ENCODE measurements at places on chromosomes 13 and 19. TPM values are rescaled to one million over a fixed set of nuclear protein-coding genes. Genes with fewer than 3 reads are reported as not detected.

GRCh38 chr19:41883463-41883820, 458 bp downstream of the ARHGEF1 start:
- H3K4me1 ChIP-seq, result peaks cover 29% of the 10 kb centered on the region
- H3K36me3 ChIP-seq, result no peaks in the 10 kb centered on the region
- H3K27me3 ChIP-seq, result no peaks in the 10 kb centered on the region
- H3K4me3 ChIP-seq, result peak overlapping the region; percentile 83

DNA sequence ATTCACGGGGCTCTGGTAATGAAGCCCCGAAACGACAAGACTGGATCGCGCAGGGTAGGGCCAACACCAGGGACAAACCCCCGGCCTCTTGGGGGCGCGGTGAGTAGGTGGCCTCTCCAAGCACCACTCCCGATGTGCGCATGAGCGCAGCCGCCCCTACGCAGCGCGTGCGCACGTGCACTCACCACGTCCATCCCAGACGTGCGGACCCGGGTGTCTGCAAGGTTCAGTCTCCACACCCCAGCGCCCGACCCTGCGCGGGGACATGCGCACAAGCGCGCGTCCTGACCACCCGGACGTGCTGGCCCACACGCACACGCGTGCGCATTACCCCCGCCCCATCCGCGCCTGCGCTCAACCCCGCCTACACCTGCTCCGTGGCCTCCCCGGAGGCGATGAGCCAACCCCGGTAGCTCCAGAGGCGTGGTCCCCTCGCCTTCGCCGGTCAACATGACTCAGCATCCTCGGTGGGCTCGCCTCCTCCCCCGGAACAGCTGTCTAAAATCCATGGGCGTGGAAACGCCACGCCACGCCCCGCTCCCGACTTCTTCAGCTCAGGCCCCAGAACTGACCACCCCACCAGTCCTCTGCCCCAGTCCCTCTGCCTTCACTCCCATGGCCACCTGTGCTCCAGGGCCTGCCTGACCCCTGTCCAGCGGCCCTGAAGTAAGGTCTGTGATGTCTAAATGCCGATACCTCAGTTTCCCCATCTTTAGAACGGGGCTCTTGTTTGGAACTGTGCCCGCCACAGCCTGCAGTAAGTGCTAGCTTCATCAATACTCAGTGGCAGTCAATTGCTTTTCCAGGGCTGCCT, 5.6 kb upstream of the GPI start:
- peak; percentile 93 for DNase-seq
- peak overlapping the region; percentile 81 for H3K27ac ChIP-seq
- peaks cover 21% of the 10 kb centered on the region for H3K4me1 ChIP-seq
- no peaks in the 10 kb centered on the region for H3K27me3 ChIP-seq
- no peaks in the 10 kb centered on the region for H3K36me3 ChIP-seq

DNA sequence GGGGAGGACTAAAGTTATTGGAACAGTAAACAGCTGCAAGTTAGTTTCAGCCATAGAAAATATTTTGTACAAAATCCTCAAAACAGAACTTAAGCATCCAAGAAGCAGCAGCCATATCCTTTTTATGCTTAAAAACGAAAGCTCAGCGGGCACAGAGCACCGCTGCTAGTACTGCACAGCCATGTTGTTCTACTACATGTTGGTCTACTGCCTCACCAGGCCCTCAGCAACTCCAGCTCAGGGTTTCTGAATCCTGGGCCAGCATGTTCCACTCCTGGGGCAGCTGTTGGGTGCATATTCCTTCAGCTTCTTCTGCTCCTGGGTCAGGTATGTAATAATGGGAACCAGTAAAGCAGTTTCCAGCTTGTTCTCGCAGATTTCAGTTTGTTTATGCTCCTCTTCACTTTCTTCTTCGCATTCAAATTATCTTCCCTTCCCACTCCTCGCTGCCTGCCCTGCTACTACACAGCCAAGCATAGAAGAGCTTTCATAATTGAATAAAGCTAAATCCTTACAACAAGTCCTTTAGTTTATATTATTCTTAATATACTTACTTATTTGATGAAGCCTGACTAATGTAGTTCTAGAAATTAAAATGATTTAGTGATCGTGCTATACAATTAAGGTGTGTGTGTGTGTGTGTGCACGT, 820.5 kb upstream of the ATXN8OS start:
- no peaks in the 10 kb centered on the region for H3K4me1 ChIP-seq
- H3K27me3 ChIP-seq, result no peaks in the 10 kb centered on the region
- no peak overlapping the region for H3K4me3 ChIP-seq
- no peak overlapping the region for H3K27ac ChIP-seq
- no peak for DNase-seq

DNA sequence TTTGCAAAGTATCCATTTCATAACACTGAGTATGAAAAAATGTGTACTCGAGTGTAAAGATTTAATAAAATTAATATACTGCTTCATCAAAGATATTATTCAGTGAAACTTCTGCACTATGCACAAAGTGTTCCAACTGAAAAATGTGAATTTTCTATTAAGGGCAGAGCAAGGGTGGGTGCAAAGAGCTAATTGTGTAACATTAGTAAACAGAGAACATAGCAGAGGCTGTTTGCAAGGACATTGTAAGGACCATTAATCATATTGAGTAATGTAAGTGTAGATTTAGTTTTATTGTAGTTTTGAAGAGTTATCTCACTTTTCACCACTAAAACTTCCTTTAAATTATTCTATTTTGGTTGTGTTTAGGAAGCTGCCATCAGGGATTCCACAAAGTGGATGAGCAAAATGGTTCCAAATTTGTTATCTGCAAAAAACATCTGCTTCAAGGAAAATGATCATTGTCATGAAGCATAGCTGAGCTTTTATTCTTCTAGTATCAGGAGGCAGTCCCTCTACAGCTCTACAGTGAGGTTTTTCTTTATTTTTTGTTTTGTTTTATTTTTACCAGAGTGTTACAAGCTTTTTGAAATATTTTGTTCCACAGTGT, 1375.4 kb downstream of the SLITRK1 start:
- H3K36me3 ChIP-seq, result no peaks in the 10 kb centered on the region
- no peaks in the 10 kb centered on the region for H3K4me1 ChIP-seq
- H3K27me3 ChIP-seq, result no peaks in the 10 kb centered on the region
- no peak for DNase-seq
- no peak overlapping the region for H3K27ac ChIP-seq

DNA sequence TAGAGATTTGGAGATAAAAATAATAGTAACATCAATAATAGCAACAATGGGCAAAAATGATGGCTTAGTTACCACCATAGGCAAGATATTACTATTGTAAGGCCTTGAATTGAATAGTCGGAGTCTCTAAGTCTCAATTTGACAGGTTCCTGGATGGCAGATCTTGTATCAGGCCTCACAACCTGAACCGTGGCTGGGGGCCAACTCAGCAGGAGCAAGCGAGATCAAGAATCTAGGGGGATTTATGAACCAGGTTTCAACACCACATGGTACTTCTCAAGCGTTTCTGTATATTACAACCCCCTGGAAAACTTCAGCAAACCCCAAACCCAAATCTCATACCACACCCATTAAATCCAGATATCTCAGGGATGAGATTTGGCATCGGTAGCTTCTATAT, 573.8 kb downstream of the LIG4 start:
- no peak overlapping the region for H3K4me3 ChIP-seq
- DNase-seq, result no peak
- no peak overlapping the region for H3K27ac ChIP-seq

GRCh38 chr13:95457294-95457693, 95.2 kb upstream of the CLDN10 start:
- H3K27ac ChIP-seq, result no peak overlapping the region
- H3K4me3 ChIP-seq, result no peak overlapping the region
- no peaks in the 10 kb centered on the region for H3K36me3 ChIP-seq
- no peaks in the 10 kb centered on the region for H3K27me3 ChIP-seq
- H3K4me1 ChIP-seq, result 0 out of 2 replicates have a peak, but pooled peaks cover 6% of the 10 kb centered on the region

- no peaks in the 10 kb centered on the region for H3K27me3 ChIP-seq
- H3K36me3 ChIP-seq, result no peaks in the 10 kb centered on the region
- DNase-seq, result peak; percentile 49
- peaks cover 13% of the 10 kb centered on the region for H3K4me1 ChIP-seq
- peak overlapping the region; percentile 49 for H3K4me3 ChIP-seq
These were observed 2.8 kb downstream of the MAST1 start for GRCh38 chr19:12841094-12841493.

- no peak overlapping the region for H3K27ac ChIP-seq
- no peaks in the 10 kb centered on the region for H3K27me3 ChIP-seq
- 0 out of 2 replicates have a peak, but pooled peaks cover 7% of the 10 kb centered on the region for H3K4me1 ChIP-seq
- no peaks in the 10 kb centered on the region for H3K36me3 ChIP-seq
These were observed 76.8 kb downstream of the FREM2 start for GRCh38 chr13:38763446-38764381.

GRCh38 chr13:75798353-75799255, 162.5 kb downstream of the LMO7 start:
- no peak overlapping the region for H3K4me3 ChIP-seq
- no peaks in the 10 kb centered on the region for H3K27me3 ChIP-seq
- H3K27ac ChIP-seq, result peak overlapping the region; percentile 11
- H3K36me3 ChIP-seq, result peaks cover 9% of the 10 kb centered on the region

GRCh38 chr19:48724796-48725753, 5.5 kb upstream of the MAMSTR start:
- no peaks in the 10 kb centered on the region for H3K36me3 ChIP-seq
- no peaks in the 10 kb centered on the region for H3K27me3 ChIP-seq
- no peak overlapping the region for H3K4me3 ChIP-seq
- H3K27ac ChIP-seq, result no peak overlapping the region

DNA sequence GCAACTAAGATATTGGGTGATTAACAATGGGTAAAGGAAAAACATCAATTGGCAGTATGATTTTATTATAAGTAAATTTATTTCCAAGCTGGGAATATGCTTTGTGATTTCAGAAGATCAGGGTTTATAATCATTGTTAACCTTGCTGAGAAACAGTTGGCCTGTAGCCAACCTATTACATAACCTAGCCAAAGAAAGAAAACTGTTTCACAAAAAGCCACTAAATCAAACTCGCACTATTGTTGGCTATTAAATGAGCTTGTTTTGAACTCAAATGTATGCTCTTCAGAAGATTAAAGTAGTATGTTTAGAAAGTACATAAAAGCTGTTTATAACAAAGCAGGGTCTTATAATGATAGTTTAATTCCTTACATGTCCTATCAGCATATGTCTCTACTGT, 151.7 kb downstream of the LHFPL6 start:
- H3K27ac ChIP-seq, result no peak overlapping the region
- H3K4me3 ChIP-seq, result no peak overlapping the region
- H3K36me3 ChIP-seq, result no peaks in the 10 kb centered on the region
- no peak for DNase-seq

- no peaks in the 10 kb centered on the region for H3K4me1 ChIP-seq
- H3K27ac ChIP-seq, result no peak overlapping the region
- no peak for DNase-seq
- H3K36me3 ChIP-seq, result no peaks in the 10 kb centered on the region
These were observed 429.0 kb downstream of the TSHZ3 start for GRCh38 chr19:30920222-30920621.

DNA sequence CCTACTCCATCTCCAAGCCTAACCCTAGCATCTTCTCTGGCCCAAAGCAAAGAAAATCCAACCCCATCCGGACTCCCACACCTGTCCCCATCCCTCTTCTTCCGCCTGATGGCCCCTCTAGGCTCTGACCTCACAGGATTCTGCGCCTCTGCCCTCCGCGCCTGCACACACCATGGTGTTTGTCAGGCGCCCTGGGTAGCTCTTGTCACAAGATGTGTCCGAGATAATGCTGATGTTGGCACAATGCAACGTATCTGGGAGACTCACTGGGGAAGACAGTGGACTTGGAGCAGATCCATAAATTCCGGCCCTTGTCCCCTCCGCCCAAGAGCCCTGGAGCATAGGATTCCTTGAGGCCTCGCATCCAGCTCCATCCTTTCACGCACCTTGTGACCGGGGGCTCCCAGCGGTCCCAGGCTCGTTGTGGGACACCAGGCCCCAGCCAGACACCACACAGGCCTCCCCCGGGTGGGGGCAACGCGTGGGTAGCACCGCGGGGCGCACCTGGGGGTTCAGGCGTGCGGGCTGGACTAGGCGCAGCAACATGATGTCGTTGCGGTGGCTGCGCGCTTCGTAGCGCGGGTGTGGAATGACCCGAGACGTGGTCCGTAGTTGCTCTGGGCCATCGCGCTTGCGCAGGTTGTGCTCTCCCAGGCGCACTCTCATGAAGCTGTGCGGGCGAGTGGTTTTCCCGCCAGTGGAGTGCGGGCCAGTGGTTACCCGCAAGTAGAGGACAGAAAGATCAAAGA, 3.1 kb upstream of the KLK1 start:
- no peak for DNase-seq
- no peak overlapping the region for H3K27ac ChIP-seq
- H3K36me3 ChIP-seq, result no peaks in the 10 kb centered on the region
- 0 out of 2 replicates have a peak, but pooled peaks cover 7% of the 10 kb centered on the region for H3K4me1 ChIP-seq
- peaks cover 79% of the 10 kb centered on the region for H3K27me3 ChIP-seq

- H3K4me3 ChIP-seq, result no peak overlapping the region
- peaks cover 27% of the 10 kb centered on the region for H3K36me3 ChIP-seq
- H3K27me3 ChIP-seq, result no peaks in the 10 kb centered on the region
- peak overlapping the region; percentile 81 for H3K27ac ChIP-seq
- DNase-seq, result no peak
- H3K4me1 ChIP-seq, result peaks cover 50% of the 10 kb centered on the region
These were observed 2.8 kb downstream of the DMPK start for GRCh38 chr19:45779231-45780145.

DNA sequence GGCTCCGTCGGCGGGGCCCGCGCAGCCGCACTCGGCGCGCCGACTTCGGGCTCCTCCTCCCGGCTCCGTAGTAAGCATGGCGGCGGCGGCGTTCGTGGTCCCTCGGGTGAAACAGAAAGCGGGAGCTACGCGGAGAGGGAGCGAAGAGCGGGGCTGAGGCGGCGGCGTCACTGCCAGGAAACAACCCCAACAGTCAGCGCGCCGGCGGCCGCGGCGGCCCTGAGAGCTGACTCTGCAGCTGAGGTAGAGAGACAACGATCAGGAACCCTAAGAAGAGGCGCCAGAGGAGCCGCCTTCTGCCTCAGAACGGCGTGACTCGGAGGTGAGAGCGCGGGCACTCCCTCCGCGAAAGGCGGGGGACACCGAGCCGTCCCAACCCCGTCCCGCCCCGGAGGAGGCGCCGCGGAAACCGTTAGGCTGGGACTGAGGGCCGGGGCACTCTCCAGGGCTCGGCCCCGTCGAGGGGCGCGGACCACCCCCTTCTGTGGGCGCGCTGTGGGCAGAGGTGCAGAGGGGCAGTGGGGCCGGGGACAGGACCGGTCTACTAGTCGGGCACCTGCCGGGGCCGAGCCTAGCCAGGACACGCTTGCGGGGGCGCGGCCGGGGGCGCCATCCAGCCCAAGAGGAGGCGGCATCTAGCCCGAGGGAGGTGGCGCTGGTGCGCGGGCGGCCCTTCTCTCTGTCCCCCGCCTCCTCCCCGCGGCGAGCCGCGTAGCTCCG, at the start of gene FNDC3A:
Gene FNDC3A, plus strand, starts transcription at position 57 of the 720 bp plus-strand sequence. CDS start 30,279 bp downstream, outside the sequence.
- H3K4me3 ChIP-seq, result peak within 1 kb of the TSS; percentile 59
- no peaks in the 10 kb centered on the region for H3K36me3 ChIP-seq
- no peaks in the 10 kb centered on the region for H3K27me3 ChIP-seq
- peaks cover 20% of the 10 kb centered on the region for H3K4me1 ChIP-seq
- peak; percentile 89 for DNase-seq

GRCh38 chr19:30711296-30711695, 339.1 kb downstream of the ZNF536 start:
- no peak overlapping the region for H3K27ac ChIP-seq
- H3K27me3 ChIP-seq, result peaks cover 63% of the 10 kb centered on the region
- H3K4me1 ChIP-seq, result no peaks in the 10 kb centered on the region
- DNase-seq, result no peak
- H3K4me3 ChIP-seq, result no peak overlapping the region

GRCh38 chr19:31908496-31909225, 436.7 kb upstream of the ZNF507 start:
- no peaks in the 10 kb centered on the region for H3K4me1 ChIP-seq
- no peak overlapping the region for H3K27ac ChIP-seq
- H3K36me3 ChIP-seq, result no peaks in the 10 kb centered on the region
- peaks cover 20% of the 10 kb centered on the region for H3K27me3 ChIP-seq
- DNase-seq, result no peak

Gene ZNF606
- 16.3 TPM for total RNA-seq

Gene ZNF8
- total RNA-seq, result 6.4 TPM

Gene ZNF99
- total RNA-seq, result not detected

Gene CCDC8
- 3.9 TPM for total RNA-seq

Gene ACP7
- 3.8 TPM for total RNA-seq

Gene CA11
- 12.2 TPM for total RNA-seq

Gene HSD17B14
- 20.7 TPM for total RNA-seq

Gene GIPR
- total RNA-seq, result 5.8 TPM
